H9 (cell line): ENCODE measurements at places on chromosomes 3 and 15.
A peak's percentile ranks its signal among the peaks of the same experiment; 100 is the strongest.

GRCh38 chr15:45094358-45094730 lies 19.6 kb downstream of the DUOX2 start:
- no peak overlapping the region for H3K27ac ChIP-seq
- no peak for DNase-seq
- H3K27me3 ChIP-seq: no peaks in the 10 kb centered on the region
- H3K4me1 ChIP-seq: no peaks in the 10 kb centered on the region

GRCh38 chr15:51108933-51109550 lies 14.3 kb upstream of the TNFAIP8L3 start:
- H3K27me3 ChIP-seq: no peaks in the 10 kb centered on the region
- H3K4me3 ChIP-seq: no peak overlapping the region
- no peaks in the 10 kb centered on the region for H3K4me1 ChIP-seq
- no peak overlapping the region for H3K27ac ChIP-seq
- DNase-seq: no peak

GRCh38 chr3:156341332-156341731 lies 213.6 kb downstream of the SSR3 start:
- H3K36me3 ChIP-seq: no peaks in the 10 kb centered on the region
- H3K27me3 ChIP-seq: no peaks in the 10 kb centered on the region
- DNase-seq: no peak
- H3K4me1 ChIP-seq: peaks cover 3% of the 10 kb centered on the region; the same call in 1 of the 2 replicates
- H3K4me3 ChIP-seq: no peak overlapping the region
- no peak overlapping the region for H3K27ac ChIP-seq

DNA sequence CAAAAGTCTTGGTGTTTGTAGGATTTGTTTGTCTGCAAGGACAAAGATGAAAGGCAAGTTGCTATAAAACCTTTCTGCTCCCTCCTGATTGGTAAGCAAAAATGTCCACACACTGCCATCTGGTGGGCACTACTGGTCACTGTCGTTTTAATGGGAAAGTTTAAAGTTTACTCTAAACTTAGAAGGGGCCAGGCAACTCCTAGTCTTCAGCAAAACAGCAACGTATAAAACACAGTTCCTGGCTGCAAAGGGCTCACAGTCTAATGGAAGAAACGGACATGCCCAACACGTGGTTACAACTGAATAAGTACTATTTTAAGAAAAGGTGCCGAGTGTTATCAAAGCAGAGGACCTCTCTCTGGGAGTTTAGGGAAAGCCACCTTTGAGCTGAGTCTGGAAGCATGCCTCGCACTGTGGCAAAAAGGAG lies 23.7 kb upstream of the TPRG1 start:
- no peak overlapping the region for H3K27ac ChIP-seq
- H3K4me1 ChIP-seq: no peaks in the 10 kb centered on the region; the same call in 1 of the 2 replicates
- peak; percentile 65 for DNase-seq
- peaks cover 14% of the 10 kb centered on the region for H3K36me3 ChIP-seq

DNA sequence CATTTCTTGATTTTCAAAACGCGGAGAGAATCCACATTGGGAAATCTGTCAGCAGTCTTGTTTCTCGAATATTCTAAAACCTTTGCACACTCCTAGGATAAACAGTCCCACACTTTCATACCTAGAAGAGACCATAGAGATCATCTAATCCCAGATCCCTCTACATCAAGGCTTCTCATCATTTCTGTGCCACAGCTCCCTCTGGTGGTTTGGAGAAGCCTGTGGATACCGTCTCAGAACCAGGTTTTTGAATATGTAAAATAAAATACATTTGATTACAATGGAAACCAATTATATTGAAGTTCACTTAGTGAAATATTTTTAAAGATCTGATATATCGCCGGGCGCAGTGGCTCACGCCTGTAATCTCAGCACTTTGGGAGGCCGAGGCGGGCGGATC lies 211.9 kb upstream of the GOLGA6L4 start:
- DNase-seq: no peak
- no peak overlapping the region for H3K27ac ChIP-seq
- H3K27me3 ChIP-seq: no peaks in the 10 kb centered on the region
- no peaks in the 10 kb centered on the region for H3K4me1 ChIP-seq
- no peak overlapping the region for H3K4me3 ChIP-seq

DNA sequence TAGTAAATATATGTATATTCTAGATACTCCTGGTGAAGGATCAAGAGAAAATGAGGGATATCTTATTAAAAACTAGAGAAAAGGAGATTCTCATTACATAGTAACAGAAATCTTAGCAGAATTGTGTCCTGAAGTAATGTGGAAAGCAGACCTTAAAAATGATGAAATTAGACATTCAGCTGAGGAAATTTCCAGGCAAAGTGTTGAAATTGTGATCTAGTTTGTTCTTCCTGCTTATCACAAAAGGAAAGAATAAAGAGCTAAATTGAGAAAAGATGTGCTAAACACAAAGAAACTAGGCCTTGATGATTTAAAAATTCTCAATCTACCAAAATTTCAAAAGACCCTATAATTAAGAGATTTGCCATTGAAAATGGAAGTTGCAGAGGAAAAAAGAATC lies 362.6 kb upstream of the PLSCR5 start:
- H3K27ac ChIP-seq: no peak overlapping the region
- no peak for DNase-seq
- H3K27me3 ChIP-seq: no peaks in the 10 kb centered on the region
- H3K36me3 ChIP-seq: no peaks in the 10 kb centered on the region

DNA sequence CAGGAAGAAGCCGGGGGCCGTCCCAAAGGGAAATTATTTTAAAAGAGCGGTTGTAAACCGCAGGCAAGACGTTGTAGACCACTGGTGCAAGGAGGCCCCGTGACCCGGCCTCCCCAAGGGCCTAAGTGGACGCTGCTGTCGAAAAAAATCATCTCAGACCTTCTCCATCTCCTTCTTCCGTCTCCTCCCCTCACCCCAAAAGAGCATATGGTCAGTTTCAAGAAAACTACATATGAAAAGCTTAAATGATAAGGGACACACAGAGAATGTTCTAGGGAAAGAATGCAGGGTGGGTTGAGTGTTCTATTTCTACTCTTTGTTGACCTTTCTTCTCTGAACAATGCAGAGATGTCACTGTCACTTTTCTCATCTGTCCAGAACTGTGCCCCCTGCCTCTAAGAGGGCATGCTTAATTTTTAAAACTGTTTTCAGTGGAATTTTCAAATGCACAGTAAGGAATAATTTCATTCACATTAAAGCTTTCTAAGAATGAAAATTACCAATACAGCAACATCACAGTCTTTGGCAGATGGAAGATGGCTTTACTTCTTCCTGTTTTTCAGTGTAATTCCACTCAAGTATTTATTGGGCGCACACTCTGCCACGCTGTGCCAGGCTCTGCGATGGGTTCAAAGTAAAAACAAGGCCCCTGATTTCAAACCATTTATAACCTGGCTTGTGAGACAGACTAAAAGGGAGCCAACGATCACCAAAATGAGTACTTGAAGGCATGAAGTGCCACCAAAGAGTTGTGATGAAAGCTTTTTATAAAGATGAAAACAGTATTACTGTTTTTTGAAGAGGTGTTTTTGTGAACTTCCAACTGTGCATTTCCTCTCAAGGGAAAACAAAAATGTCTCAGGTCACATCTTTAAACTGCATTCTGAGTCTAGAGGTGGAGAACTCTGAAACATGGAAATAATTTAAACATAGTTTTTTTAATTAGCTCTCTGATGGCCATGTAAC lies 891 bp upstream of the TOP2B start:
- peak overlapping the region; percentile 81 for H3K27ac ChIP-seq
- peak overlapping the region; percentile 97 for H3K4me3 ChIP-seq
- no peaks in the 10 kb centered on the region; the same call in 1 of the 2 replicates for H3K4me1 ChIP-seq

GRCh38 chr3:98612587-98612986 lies 19.2 kb upstream of the CPOX start:
- H3K4me3 ChIP-seq: no peak overlapping the region
- H3K27me3 ChIP-seq: no peaks in the 10 kb centered on the region
- DNase-seq: peak; percentile 76
- no peak overlapping the region for H3K27ac ChIP-seq
- no peaks in the 10 kb centered on the region for H3K36me3 ChIP-seq
